PC-9 (cell line): ENCODE measurements at places on chromosomes 2 and 18. TPM values are rescaled to one million over a fixed set of nuclear protein-coding genes. Genes with fewer than 3 reads are reported as not detected.

EXOC6B gene
- total RNA-seq, result 30.2 and 34.3 TPM in 2 replicates

EGR4 gene
- not detected in 2 replicates for total RNA-seq

ETAA1 gene
- 17.1 and 25.3 TPM in 2 replicates for total RNA-seq

HOXD3 gene
- total RNA-seq, result not detected in 2 replicates

LYPD1 gene
- total RNA-seq, result 5.1 and 10.3 TPM in 2 replicates

UBE2E3 gene
- 139 and 180 TPM in 2 replicates for total RNA-seq

C2orf80 gene
- total RNA-seq, result not detected in 2 replicates

NDUFS1 gene
- 60.7 and 68.9 TPM in 2 replicates for total RNA-seq

CRYGC gene
- not detected in 2 replicates for total RNA-seq

CCL20 gene
- not detected in 2 replicates for total RNA-seq

MFSD6 gene
- 13.3 and 15.6 TPM in 2 replicates for total RNA-seq

DSC3 gene
- total RNA-seq, result not detected in 2 replicates

DSG1 gene
- total RNA-seq, result not detected in 2 replicates

ANKRD30BL gene
- total RNA-seq, result not detected in 2 replicates

TTR gene
- total RNA-seq, result not detected in 2 replicates

REG1A gene
- total RNA-seq, result not detected in 2 replicates

B3GNT7 gene
- total RNA-seq, result 14.0 and 25.8 TPM in 2 replicates

C2orf72 gene
- total RNA-seq, result 0.13 TPM in 1 of 2 replicates, not detected in the other

ASPRV1 gene
- 0.30 and 0.48 TPM in 2 replicates for total RNA-seq

PDE11A gene
- total RNA-seq, result 1.1 and 1.4 TPM in 2 replicates

ZC3H8 gene
- total RNA-seq, result 8.6 and 11.3 TPM in 2 replicates

PLEK gene
- total RNA-seq, result not detected in 2 replicates

GATA6 gene
- total RNA-seq, result 9.1 and 12.3 TPM in 2 replicates

SH3YL1 gene
- total RNA-seq, result 84.7 and 102 TPM in 2 replicates

ANKAR gene
- 3.6 and 4.4 TPM in 2 replicates for total RNA-seq

GPR39 gene
- 14.1 and 20.9 TPM in 2 replicates for total RNA-seq

CCDC141 gene
- not detected in 2 replicates for total RNA-seq
